ENCODE measurements at places on chromosomes 7 and 10.

DNA sequence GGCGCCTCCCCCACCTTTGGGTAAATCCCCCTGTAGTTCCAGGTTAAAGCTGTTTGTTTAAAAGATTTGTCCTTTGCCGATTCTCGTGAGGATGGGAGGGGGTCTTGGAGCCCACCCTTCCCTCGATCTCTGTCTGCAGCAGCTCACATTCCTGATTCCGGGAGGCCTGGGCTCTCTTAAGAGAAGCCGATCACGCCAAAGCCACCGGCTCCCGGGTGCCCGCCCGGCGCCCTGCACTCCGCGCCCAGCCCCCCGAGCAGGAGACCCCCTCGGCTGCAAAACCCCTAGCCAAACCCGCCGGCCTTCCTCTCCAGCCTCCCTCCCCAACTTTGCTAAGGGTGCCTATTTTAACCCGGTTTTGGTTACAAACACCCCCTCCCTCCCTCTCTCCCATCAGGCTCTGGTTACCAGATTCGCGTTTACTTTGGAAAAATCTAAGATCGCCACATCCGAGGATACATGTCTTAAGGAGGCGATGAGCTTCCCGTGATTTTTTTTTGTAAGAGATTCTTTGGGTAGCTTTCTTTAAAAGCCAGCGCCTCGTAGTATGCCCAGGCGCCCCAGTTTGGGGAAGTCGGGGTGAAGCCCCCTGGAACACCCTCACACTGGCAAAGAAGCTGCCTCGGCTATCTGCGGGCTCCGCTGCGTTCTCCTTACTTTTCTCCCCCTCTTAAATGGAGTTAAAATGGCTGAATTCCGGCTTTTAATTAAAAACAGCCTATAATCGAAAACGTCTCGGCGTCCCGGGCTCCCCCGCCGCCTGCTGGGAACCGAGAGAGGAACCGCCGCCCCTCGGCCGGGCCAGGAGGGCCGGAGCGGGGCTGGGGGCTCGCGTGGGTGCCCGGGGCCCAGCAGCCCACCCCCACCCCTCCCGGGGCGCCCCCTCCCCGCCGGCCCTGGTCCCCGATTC is 983 bp downstream of the TNRC18 start:
- peak overlapping the region; percentile 97 for H3K27ac ChIP-seq
- H3K4me3 ChIP-seq = peak overlapping the region; percentile 77
- H3K4me1 ChIP-seq = peaks cover 25% of the 10 kb centered on the region
- peak; percentile 79 for DNase-seq
- no peaks in the 10 kb centered on the region for H3K27me3 ChIP-seq

DNA sequence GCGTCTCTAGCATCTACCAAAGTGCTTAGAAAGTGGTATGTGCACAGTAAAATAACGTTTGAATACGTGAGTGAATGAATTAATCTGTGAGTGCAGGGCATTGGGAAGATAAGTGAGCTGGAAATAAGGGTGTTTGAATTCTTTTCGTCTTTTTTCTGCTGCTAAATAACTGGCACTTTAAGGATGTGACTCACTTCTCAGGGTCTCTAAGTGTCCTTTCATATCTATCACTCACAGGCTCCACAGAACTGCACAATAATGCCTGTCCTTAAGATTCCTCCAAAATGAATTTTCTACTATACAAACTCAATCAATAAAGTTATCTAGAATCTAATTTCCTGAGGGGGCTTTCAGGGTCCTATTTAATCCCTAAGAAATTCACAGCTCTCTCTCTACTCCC is 3.2 kb upstream of the DGKB start:
- DNase-seq = no peak
- H3K27me3 ChIP-seq = no peaks in the 10 kb centered on the region
- no peak overlapping the region for H3K4me3 ChIP-seq
- no peaks in the 10 kb centered on the region for H3K36me3 ChIP-seq
- H3K27ac ChIP-seq = no peak overlapping the region

GRCh38 chr10:49597426-49598163 is 12.5 kb upstream of the SLC18A3 start:
- H3K27ac ChIP-seq = no peak overlapping the region
- no peaks in the 10 kb centered on the region for H3K4me1 ChIP-seq
- DNase-seq = no peak
- no peak overlapping the region for H3K4me3 ChIP-seq
- peaks cover 3% of the 10 kb centered on the region for H3K27me3 ChIP-seq

- H3K36me3 ChIP-seq = no peaks in the 10 kb centered on the region
- no peak overlapping the region for H3K27ac ChIP-seq
- no peak for DNase-seq
- peaks cover 13% of the 10 kb centered on the region for H3K4me1 ChIP-seq
- peaks cover 33% of the 10 kb centered on the region for H3K27me3 ChIP-seq
These were observed 4.1 kb upstream of the CHN2 start for GRCh38 chr7:29190349-29191045.

DNA sequence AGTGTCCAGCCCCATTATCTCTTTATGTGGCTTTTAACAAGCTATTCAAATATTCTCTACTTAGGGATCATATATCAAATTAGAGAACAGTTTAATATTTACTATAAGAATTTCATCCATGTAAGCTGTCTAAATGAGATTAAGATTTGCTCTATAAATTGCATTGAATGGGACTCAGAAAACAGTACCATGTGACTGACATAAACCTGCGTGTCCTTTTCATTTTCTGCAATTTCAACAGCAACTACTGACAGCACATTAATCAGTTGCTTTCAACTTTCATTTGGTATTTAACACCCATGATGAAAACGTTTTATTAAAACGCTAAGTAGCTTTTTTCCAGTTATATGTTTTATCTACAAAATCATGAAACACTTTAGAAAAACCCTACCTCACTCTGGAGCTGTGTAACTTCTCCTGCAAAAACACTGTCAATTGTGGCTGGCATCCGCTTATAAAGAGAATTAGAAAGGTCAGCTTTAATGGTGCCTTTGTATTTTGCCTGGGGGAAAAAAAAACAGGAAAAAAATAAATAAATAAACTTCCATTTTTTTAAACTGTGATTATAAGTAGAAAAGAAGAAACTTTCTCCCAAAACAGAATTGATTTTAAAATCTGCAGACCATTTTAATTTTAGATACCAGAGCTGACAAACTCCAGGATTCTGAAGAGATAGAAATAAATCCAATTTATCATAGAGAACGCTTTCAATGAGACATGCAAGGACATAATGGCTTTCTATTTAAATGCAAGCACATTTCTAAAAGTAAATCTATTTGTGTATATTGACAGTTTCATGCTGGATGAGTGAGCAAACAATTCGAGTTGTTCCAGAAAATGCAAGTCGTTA is 9.2 kb downstream of the NEBL start:
- DNase-seq = no peak
- H3K36me3 ChIP-seq = no peaks in the 10 kb centered on the region
- no peaks in the 10 kb centered on the region for H3K4me1 ChIP-seq
- no peak overlapping the region for H3K27ac ChIP-seq
- no peak overlapping the region for H3K4me3 ChIP-seq

GRCh38 chr10:117534321-117535297 is 7.9 kb upstream of the EMX2 start:
- H3K4me3 ChIP-seq = peak overlapping the region; percentile 35
- DNase-seq = no peak
- peaks cover 35% of the 10 kb centered on the region for H3K4me1 ChIP-seq
- H3K27ac ChIP-seq = no peak overlapping the region
- peaks cover 90% of the 10 kb centered on the region for H3K27me3 ChIP-seq

DNA sequence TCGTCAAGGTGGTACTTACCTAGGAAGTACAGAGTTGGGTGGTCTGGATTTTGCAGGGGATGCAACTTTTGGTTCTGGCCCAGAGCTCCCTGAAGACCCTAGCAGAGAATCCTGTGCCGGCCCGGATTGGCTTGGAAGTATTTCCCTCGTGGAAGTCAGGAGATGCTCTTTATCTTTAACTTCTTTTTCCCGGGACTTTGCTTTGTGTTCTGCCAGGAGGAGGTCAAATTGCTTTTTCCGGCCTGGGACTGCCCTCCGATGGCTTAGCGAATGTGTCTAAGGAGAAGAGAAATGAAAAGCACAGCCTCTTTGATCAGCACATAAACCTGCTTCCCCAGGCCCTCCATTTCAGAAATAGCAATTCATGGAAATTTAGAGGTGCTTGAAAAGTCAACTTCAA is 57.0 kb upstream of the EFCAB10 start:
- H3K36me3 ChIP-seq = peaks cover 52% of the 10 kb centered on the region
- no peak overlapping the region for H3K27ac ChIP-seq
- H3K4me1 ChIP-seq = peaks cover 11% of the 10 kb centered on the region
- no peak overlapping the region for H3K4me3 ChIP-seq
- no peak for DNase-seq

DNA sequence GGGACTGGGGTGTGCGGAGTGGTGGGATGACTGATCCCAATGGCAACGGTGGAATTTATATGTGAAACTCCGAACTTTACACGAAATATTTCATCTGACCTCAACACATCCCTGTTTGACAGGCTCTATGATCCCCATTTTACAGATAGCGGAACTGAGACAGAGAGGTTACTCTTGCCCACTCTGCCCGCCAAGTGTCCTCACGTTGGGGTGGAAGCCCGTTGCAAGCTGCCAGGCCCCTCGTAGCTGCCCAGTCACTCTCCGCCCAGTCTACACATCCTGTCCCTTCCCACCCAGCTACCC is 397 bp upstream of the NFE2L3 start:
- peaks cover 5% of the 10 kb centered on the region for H3K4me1 ChIP-seq
- peaks cover 55% of the 10 kb centered on the region for H3K27me3 ChIP-seq
- H3K36me3 ChIP-seq = no peaks in the 10 kb centered on the region
- no peak for DNase-seq
- H3K27ac ChIP-seq = no peak overlapping the region

DNA sequence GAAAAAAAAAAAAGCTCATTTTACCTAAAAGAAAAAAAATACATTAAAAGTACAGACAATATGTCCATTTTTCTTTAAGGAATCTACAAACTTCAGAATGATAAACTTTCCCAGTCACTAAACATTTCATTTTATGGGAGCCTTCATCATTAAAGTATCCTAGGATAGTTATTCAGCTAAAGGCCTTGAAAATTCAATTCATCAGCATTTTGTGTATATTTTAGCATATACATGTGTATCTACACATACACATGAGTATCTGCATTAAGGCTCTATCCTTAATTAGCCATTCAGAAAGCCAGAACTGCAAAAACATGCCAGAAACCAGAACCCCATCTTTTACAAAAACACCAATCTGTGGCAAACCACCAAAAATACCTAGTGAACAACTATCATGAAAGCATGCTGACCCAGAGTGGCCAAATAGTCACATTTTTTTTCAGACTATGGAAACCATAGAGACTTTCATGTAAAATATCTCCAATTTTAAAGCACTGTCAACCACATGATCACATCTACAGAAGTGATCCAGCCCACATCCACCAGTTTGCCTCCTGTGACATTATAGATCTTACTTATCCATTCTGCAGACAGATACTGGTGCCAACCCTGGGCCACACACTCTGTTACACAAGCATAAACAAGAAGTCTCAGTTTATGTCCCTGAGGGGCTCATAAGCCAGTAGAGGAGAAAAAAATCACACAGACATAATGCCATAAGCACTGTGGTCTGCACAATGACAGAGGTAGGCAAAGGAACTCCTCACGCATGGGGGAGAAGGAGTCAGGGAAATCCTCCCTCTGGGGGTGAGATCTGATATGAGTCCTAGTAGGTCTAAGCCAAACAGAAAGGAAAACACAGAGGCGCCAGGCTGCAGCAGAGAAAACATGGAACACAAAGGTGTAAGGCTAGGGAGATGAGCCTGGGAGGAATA is 79.2 kb downstream of the SRPK2 start:
- H3K27me3 ChIP-seq = no peaks in the 10 kb centered on the region
- H3K27ac ChIP-seq = no peak overlapping the region
- H3K4me3 ChIP-seq = no peak overlapping the region
- peaks cover 3% of the 10 kb centered on the region for H3K4me1 ChIP-seq

DNA sequence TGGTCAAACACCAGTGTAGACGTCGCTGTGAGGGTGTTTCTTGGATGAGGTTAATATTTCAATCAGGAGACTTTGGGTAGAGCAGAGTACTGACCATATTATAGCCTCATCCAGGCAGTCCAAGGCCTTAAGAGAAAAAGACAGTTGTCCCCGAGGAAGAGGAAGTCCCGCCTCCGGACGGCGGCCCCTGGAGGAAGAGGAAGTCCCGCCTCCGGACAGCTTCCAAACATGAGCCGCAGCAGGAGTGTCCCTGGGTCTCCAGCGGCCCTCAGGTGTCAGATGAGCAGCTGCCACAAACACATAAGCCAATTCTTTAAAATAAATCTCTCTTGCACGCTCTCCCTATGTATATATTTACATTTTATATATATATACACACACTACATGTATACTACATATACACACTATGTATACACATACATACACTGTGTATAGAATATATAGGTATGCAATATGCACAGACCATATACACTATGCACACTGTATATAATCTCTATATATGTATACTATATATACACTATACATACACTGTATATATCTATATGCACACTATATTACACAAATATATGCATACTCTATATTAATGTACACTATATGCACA is 37.5 kb downstream of the PWWP2B start:
- DNase-seq = no peak
- H3K4me1 ChIP-seq = peaks cover 33% of the 10 kb centered on the region
- H3K27ac ChIP-seq = no peak overlapping the region
- no peak overlapping the region for H3K4me3 ChIP-seq

GRCh38 chr10:117386805-117387204 is 11.6 kb upstream of the PDZD8 start:
- H3K4me1 ChIP-seq = no peaks in the 10 kb centered on the region
- DNase-seq = no peak
- no peak overlapping the region for H3K4me3 ChIP-seq
- no peak overlapping the region for H3K27ac ChIP-seq
- peaks cover 5% of the 10 kb centered on the region for H3K27me3 ChIP-seq

- no peaks in the 10 kb centered on the region for H3K27me3 ChIP-seq
- H3K4me3 ChIP-seq = no peak overlapping the region
- no peak overlapping the region for H3K27ac ChIP-seq
- DNase-seq = no peak
- no peaks in the 10 kb centered on the region for H3K4me1 ChIP-seq
- no peaks in the 10 kb centered on the region for H3K36me3 ChIP-seq
These were observed 130.6 kb upstream of the LSM8 start for GRCh38 chr7:118053353-118053752.

DNA sequence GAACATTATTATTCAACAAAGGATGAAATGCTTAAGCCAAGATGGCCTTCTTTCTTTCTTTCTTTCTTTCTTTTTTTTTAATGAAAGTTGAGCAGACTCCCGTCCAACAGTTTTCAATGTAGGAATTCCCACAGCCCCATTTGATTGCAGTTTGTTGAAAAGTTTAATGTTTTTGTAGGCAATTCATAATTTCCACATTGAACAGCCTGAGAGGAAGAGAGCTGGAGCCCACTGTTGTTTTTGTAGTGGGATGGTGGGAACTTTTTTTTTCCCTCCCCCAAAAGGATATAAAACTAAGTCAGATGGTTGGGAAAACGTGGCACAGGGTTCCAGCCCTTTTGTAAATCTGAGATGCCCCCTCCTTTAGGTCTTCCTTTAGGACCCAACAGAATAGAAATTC is 86.6 kb downstream of the TCF7L2 start:
- peaks cover 16% of the 10 kb centered on the region for H3K36me3 ChIP-seq
- no peak overlapping the region for H3K27ac ChIP-seq
- H3K4me3 ChIP-seq = no peak overlapping the region
- peak; percentile 61 for DNase-seq
- no peaks in the 10 kb centered on the region for H3K27me3 ChIP-seq

DNA sequence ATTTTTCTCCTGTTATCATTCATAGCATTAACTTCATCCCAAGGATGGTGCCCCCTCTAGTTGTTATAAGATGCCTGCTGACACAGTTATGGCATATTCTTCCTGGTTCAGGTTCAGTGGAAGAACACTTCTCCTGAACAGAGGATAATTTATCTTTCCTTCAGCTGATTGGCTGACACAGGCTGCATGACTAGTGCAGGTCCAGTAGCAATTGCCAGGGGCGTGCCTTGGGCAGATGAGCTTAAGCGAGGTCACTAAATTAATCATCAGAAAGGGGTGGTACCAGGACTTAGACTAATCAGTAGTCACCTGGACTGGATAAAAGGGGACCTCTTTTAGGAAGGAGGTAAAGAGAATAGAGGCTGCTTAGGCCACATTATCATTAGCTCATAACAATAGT is 42.3 kb downstream of the BZW2 start:
- H3K4me1 ChIP-seq = no peaks in the 10 kb centered on the region
- no peak for DNase-seq

All from muscle of leg (tissue), 16 donors.